Hypothalamus (tissue), 51 donors: ENCODE measurements at places on chromosomes 7 and 10.

DNA sequence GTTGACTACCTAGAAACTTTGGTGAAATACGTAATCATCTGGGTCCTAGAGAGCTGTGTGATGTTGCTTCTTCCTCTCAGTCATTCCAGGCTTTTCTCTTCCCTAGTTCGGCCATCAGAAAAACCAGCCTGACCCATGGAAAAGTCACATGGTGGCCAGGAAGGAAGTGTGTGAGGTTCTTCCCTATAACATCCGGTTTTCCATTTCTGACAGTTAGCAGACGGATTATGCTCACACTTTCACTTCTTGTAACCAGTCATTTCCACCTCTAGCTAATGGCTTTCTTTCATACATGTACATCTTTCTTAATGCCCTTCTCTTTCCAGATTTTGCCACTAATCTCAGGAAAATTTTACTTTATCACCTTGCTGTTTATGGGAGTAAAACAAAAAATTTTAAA, 110.0 kb upstream of the GLCCI1 start:
- no peak for DNase-seq

- DNase-seq: no peak
Observed at GRCh38 chr10:80202934-80203834, 2.2 kb downstream of the ANXA11 start.

DNA sequence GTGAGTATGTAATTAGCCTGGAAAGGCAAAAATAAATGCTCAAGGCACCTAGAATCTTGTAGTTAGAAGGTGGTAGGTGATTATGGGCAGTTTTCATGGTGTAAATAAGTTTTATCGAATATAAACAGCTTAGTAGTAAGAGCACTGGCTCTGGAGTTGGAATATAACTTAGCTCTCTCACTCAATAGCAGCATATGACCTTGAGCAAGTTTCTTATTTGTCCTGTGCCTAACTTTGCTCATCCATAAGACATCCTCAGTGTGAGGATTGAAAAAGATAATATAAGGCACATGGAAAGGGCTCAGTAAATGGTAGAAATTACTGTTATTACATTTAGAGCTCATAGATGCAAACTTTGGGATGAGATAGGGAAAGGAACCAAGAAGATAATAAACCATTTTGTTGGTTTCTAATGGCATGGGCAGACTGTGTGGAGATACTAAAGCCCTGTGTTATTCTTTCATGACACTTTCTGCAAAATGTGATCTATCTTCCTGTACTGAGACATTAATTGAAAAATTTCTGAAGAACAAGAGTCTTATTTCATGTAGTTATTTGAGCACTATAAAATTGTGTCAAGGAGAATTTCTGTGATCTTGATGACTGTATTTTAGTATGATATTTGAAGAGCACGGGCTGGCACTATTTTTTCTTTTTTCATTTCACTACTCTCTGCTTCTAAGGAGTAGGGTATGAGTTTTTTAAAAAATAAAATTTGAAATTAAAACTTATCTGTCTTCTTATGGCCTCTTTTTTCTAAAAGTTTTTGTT, 3.1 kb downstream of the SLK start:
- no peak for DNase-seq

- DNase-seq: no peak
Observed at GRCh38 chr7:131110297-131111080, 217.2 kb upstream of the MKLN1 start.

DNA sequence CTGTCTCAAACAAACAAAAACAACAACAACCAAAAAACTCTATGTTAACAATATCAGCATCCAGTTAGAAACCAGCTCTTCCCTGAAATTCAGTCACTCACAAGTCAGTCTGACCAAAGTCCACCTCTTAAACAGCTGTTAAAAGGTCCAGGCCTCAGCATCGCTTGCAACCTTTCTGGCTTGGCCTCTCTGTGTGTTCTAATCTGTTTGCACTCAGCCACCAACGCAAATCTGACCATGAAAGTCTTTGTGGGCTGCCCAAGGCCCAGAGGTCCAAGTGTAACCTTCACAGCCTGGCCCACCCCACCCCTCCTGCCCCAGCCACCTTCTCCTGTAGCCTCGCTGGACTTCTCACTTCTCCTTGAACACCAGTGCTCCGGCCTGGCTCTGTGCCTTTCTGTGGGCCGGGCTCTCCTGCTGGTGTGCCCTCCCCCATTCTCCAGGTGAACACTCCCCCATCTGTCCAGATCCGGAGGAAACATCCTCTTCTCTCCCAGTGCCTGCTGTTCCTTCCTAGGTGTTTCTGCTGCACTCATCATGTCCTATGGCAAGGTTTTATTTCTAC, 72.2 kb upstream of the EFCAB10 start:
- no peak for DNase-seq

GRCh38 chr10:2658780-2659179, 408.6 kb upstream of the PFKP start:
- no peak for DNase-seq

- DNase-seq: no peak
Observed at GRCh38 chr7:155311826-155312537, 14.3 kb downstream of the INSIG1 start.

DNA sequence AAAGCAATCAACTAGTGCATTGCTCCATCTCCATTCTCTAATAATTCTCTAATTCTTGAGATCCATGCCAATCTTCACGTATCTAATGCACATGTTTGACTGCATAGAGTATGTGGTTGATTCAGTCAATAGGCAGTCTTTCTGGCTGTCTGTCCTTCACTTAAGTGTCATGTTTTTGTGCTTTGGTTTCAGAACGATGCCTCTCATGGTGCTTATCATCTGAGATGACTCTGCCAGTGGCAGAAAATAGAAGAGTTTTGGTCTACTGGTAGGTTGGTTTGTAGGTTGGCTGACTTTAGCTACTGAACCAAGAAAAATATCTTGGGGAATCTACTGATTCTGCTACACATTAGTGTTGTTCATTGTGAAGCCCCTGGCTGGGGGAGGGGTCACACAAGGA, 364.2 kb downstream of the SFMBT2 start:
- DNase-seq: no peak

DNA sequence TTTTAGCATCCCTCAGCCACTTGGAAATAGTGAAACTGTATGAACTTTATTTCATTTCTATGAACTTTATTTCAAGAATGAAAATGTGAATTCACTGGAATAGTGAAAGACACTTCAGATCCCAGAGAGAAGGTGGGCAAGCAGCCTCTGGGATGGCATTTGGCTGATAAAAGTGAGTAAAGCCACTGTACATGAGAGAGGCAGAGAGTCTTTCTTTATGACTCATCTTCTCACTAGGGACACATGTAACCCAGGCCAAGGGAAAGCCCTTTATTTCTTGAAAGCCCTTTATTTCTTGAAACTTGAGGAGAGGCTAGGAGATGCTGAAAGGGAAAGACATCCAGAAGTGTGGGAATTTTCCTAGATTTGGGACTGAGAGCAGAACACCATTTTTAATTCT, 148.9 kb upstream of the SMIM30 start:
- no peak for DNase-seq

GRCh38 chr7:158246272-158246959, 341.2 kb downstream of the PTPRN2 start:
- DNase-seq: no peak

GRCh38 chr10:98328163-98328562, 60.2 kb upstream of the LOXL4 start:
- DNase-seq: no peak

DNA sequence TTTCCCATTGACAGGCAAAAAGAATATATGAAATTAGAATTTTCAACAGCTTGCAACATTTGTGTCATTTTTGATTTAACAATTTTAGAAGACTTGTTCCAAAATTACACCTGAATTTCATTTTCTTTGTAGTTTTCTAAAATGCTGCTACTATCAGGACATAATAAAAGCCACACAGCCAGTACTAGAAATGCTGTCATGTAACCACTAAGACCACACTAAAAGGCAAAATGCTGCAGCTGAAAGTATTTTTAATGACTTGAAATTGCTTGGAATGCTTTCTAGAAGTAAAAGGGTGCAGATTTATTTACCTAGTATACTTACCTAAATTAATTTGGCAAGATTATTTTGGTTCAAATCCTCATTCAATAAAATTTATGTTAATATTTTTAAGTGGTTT, 470.1 kb downstream of the GFRA1 start:
- DNase-seq: no peak

GRCh38 chr10:89281606-89282395, 20.0 kb upstream of the IFIT2 start:
- no peak for DNase-seq

DNA sequence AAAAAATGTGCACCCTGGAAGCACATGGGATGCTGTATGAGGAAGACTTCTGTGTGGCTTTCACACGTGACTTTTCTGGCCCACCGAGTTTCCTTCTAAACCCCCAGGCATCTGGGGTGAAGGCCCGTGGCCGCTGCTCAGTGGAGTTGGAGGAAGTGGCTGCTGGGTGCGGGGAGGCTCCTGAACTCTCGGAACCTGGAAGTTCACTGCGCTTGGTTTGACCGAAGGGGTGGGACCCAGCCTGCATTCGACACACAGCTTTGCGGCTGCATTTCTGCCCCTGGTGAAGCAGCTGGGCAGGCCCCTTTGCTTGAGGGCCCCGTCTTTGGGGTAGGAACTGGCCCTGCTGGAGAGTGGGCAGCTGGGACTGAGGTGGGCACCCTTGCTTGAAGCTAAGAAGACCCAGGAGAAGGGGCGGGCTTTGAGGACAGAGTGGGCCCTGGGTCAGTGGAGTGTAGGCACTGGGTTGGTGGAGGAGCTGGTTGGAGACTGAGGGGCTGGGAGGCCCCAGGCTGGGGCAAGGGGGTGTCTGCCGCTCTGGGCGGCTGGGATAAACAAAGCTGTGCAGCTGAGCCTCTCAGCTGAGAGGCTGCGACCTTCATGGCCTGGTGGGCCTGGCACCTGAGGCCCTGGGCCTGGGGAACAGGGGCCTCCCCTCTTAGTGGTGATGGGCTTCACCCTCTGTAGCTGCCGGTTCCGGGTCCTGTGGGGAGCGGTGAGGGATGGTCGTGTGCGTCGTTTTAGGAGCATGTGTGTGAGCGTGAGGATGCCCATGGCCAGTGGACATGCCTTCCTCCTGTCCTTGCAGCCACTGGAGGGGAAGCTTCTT, 78.0 kb downstream of the INPP5A start:
- no peak for DNase-seq

GRCh38 chr10:54065106-54065505, 735.9 kb downstream of the PCDH15 start:
- DNase-seq: no peak

DNA sequence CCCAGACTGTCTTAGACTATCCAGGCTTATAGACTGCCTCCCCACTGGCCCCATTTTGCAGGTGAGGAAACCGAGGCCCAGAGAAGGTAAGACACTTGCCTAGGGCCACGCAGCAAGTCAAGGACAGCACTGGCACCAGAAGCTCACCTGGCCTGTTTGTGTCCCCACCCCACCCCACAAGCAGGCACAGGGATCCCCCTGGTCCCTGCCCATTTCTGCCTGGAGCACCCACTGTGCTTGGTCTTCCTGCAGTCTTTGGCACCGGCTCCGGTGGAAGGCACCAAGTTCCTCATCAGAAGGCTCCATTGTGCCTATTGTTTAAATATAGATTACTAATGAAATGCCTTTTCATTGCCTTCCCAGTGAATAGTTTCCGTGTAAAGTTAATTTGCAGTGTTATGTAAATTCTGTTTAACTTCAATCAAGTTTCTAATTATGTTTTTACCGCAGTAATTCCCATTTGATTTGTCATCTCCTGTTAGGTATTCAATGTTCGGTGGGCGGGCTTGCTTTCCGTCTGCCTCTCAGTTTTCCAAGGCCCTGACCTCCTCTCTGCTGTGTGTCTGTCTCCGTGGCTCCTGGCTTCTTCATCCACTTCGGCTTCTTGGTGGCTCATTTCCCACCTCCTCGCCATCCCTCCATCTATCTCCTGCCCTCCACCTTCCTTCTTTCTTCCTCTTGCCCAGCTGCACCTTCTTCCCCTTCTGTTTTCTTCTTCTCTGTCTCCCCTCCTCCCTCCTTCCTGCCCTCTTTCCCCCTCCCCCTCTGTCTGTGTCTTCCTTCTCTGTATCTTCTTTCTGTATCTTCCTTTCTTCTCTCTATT, 75.8 kb downstream of the ZMIZ1 start:
- DNase-seq: no peak

GRCh38 chr10:260819-261429, 125.7 kb downstream of the ZMYND11 start:
- no peak for DNase-seq

DNA sequence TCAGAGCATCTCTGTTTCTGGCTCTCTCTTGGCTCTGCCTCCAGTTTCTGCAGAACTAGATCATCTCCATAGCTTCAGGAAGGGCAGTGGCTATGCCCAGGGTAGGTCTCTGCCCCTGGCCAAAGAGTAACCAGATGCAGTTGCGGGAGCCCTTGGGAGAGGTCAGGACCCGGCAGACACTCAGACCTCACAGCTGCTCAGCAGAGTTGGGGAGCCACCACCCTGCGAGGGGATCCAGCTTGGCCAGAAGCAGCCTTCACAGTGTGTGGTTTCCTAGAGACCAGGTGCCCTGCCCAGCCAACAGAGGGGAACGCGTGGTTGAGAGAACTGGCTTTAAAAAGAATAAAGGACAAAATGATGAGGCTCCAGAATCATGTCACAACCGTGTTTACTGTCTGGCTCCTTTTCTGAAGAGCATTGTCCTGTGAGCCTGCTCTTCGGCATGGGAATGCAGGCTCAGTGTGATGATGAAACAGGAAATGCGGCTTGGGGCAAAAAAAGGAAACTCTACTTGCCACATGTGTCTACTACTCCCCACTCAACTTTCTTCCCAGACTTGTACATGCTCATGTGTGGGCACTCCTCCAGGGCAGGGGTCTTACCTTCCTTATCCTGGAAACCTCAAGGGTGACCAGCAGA, 243.1 kb downstream of the INHBA start:
- DNase-seq: no peak

- DNase-seq: no peak
Observed at GRCh38 chr7:111320133-111320532, 229.2 kb downstream of the LRRN3 start.

GRCh38 chr7:87151729-87152111, 533 bp upstream of the DMTF1 start:
- DNase-seq: no peak
